GM18507 (cell line): ENCODE measurements at places on chromosomes 1 and 21.

- no peak for DNase-seq
Measured at GRCh38 chr1:232226197-232226712, 403.7 kb downstream of the SIPA1L2 start.

GRCh38 chr1:59767119-59767518 is 47.6 kb upstream of the HOOK1 start:
- DNase-seq: no peak

DNA sequence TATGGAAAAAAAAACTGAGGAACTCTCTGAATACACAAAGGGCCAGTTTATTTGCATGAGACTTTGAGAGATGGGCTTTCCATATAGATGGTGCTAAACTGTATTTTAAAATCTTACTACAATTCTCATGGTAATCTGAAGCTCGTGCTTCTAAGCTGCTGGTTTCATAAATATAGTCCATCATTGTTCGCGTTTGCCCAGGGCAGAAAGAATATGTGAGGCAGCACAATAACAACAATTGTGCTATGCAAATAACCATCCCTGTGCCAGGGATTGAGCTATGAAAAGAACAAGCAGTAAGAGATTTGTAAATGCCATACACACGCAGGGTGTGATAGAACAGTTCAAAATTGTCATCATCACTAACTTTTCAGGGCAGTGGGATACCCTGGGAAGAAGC is 4.9 kb upstream of the EPS15 start:
- DNase-seq: no peak

DNA sequence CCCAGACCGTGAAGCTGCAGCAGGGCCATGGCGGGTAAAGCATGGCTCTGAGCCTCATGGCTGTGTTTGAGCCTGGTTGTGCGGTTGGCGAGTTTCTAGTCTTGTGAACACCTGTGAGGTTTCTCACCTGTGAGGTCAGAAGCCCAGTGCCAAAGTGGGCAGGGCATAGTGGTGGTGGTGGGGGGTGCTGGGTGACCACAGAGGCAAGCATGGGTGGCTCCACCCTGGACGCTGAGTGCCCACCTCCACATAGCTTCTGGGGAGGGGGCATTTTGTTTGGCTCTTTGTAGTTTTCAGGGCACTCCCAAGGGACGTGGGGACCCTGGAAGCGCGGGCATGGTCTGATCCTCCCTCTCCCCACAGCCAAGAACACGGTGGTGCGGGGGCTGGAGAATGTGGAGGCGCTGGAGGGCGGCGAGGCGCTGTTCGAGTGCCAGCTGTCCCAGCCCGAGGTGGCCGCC is 91.1 kb downstream of the TRIM11 start:
- no peak for DNase-seq

DNA sequence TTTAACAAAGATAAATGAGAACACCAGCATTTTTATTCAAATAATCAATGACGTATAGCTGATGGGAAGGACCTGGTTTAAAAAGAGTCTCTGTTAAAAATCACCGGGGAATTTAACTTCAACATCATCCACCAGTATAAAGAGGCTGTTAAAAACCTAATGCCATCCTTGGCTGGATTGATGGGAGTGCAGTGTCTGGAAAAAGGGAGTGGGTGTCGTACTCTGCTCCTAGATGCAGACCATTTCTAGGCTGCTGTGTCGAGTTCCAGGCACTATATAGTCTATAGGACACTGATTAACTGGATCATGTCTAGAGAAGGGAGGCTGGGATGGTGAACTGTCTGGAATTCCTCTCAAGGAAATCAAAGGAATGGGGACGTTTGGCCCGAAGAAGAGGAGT is 36.1 kb downstream of the DDX20 start:
- no peak for DNase-seq

DNA sequence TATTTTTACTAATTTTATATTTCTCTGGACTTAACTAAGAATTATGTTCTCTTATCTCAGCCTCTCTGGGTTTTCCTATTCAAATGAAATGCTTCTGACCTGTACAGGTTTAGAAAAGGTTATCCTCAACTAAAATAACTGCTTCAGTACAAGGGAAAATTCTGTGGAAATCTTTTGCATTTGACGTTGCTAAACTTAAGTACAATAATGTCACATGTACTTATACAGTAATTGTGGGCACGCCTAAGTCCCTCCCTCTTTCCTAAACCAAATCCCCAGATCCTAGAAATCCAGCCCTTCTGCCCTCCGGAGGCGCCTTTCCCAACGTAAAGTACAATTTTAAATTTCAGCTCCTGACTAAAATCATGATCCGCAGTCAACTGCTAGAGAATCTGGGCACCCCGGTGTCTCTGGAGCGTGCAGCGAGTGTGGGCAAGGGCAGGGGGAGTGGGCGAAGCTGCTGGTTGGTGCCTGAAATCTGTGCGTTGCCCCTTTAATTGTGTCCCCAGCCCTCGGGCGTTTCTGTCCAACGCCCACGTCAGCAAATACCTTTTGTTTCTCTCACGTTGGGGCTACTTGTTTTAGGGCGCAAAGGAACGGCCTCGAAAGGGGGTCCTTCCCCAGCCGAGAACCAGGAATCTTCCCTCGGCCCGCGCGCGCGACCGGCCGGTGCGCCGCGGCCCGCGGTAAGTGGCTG is at the start of gene ZBTB8A:
Gene ZBTB8A, plus strand, starts transcription at position 541 of the 697 bp plus-strand sequence. CDS start 53,505 bp downstream, outside the sequence.
- no peak for DNase-seq

DNA sequence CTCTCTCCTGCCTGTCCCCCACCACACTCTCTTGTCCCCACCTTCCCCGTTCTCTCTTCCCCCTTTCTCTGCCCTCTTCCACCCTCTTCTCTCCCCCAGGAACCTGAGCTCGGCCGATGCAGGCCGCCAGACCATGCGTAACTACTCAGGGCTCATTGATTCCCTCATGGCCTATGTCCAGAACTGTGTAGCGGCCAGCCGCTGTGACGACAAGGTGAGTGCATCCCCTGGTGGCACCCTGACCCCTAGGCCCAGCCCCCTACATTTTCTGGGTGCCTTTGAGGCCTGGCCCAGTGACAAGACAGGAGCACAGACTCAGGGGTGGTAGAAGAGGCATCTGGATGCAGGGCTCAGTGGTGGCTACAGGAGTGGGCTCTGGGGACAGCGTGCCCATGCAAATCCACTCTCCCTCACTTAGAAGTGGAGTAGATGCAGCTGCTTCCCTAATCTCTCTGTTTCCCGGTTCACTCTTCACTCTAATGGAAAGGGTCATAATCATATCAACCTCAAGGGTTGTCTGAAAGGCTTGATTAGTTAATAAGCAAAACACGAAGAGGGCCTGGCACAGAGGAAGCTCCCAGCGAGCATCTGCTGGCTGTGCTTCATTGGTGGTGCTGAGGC is 37.0 kb downstream of the PKP1 start:
- no peak for DNase-seq

- DNase-seq: no peak
Measured at GRCh38 chr21:33945652-33946270, 30.2 kb upstream of the ATP5PO start.

DNA sequence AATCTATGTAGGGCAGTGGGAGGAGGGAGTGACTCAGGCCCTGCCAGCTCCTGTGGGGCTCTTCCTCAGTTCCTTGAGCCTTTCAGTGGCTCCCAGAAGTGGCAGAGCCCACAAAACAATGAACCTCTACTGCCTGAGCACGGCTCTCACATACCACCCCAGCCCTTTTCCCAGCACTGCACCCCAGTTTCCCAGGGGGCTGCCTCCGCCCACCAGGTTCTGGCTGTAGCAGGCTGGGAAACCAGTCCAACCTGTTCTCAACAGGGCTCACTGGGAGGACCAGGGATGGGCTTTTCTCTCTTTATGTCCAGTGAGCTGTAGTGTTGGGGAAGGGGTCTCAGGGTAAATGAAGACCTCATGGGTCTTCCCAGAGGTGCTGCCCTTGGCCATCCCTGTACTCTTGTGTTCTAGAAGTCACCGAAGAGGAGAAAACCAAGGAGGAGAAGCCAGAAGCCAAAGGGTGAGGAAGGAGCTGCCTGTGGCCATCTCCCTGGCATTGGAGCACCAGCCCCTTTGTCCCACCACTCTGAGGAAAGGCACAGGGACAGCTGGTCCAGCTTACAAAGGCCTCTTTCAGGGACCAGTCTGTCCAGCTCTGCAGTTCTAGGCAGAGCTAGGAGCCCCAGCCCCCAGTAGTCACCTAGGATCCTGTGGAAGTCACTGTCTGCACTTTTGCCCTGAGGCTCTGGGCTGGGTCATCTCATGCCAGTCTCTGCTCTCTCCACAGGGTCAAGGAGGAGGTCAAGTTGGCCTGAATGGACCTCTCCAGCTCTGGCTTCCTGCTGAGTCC is 3.5 kb downstream of the MARCKSL1 start:
- DNase-seq: no peak

- DNase-seq: no peak
Measured at GRCh38 chr1:161914595-161914994, 109.1 kb downstream of the OLFML2B start.

GRCh38 chr1:244952940-244953339 is 88.6 kb upstream of the HNRNPU start:
- no peak for DNase-seq

- no peak for DNase-seq
Measured at GRCh38 chr1:17847111-17847510, 92.0 kb downstream of the ACTL8 start.

- no peak for DNase-seq
Measured at GRCh38 chr21:39316729-39317128, 3.3 kb upstream of the BRWD1 start.

- no peak for DNase-seq
Measured at GRCh38 chr1:16166117-16166516, 10.2 kb upstream of the EPHA2 start.

DNA sequence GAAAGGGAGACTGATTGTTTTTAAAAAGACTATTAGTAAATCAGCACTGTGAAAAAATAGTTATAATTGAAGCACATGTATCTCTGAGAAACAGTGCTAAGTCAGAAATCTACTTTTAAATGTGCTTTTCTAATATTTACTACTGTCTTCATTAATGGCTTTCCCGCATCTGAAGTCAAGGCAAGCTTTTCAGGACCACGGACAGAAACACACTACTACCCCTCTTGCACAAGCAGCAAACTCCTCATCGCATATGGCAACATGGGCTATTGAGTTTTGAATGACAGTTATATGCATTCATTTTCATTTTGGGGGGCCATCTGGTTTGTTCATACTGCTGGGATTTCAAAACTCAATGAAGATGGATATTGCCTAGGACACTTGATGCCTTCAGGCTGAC is 433.4 kb upstream of the CAMK1G start:
- DNase-seq: no peak

DNA sequence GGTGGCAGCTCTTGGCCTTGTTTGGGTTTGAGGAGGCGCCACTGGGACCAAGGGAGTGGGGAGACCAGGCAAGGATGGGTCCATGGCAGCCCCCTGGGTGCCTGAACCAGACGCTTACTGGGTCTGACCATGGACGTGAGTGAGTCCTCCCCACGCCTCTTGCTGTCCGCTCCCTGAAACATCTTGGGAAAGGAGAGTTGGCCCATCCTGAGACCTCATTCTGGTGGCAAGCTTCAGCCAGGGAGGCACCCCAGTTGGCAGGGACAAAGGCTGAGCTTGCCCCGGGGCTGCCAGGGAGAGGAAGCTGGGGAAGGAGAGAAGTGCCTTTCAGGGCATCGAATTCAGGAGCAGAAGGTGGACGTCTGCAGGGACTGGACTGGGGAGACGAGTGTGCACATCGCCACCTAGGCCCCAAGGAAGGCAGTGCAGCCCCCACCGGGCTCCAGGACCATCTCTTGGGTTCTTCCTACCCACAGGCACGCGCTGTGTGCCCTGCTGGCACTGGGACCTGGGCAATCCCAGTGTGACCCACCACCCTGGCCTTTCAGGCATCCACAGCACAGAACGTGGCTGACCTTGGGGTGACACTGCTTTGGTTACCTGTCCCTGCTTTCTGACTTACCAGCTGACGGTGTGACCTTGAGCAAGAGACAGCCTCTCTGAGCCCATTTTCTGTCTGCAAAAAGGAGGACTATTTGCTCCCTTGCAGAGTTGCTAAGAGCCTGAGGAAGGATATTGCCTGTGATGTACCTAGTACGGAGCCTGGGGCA is 132.9 kb upstream of the WNT4 start:
- peak; percentile 38 for DNase-seq

DNA sequence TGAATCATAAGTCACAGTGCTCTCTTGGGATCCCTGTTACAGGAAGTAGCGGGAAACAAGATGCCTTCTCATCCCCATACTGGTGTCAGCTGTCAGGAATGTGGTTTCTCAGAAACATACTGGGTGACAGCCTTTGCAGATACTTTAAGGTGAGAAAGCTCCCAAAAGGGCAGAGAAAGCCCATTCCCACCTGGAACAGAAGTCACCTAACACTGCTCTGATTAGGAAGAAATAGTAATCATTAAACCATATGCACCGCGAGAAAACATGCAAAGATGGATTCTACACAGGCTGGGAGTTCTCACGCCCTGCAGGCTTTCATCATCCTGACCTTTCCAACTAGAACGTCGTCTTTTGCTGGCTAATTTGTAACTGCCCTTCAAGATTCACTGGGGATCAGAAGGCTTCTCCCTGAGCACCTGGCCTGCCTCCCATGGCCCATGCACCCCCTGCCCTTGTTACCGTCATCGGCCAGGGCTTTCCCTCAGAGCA is 46.2 kb upstream of the SLC44A3 start:
- DNase-seq: no peak
